Vein endothelial cell (primary cell): ENCODE measurements at places on chromosomes 5 and 9. TPM values are rescaled to one million over a fixed set of nuclear protein-coding genes. Genes with fewer than 3 reads are reported as not detected.

SOHLH1 gene
- total RNA-seq = not detected in 2 replicates

TICAM2 gene
- total RNA-seq = 0.65 and 1.4 TPM in 2 replicates

GZMA gene
- 0.33 TPM in 1 of 2 replicates, not detected in the other for total RNA-seq

TLR4 gene
- total RNA-seq = 92.9 and 207 TPM in 2 replicates

IL7R gene
- 3.6 and 4.3 TPM in 2 replicates for total RNA-seq

CDKN2B gene
- 9.1 and 16.0 TPM in 2 replicates for total RNA-seq

ABL1 gene
- total RNA-seq = 97.0 and 112 TPM in 2 replicates

SVEP1 gene
- total RNA-seq = 0.10 and 0.33 TPM in 2 replicates

GFRA3 gene
- 0.10 TPM in 1 of 2 replicates, not detected in the other for total RNA-seq

CD72 gene
- total RNA-seq = not detected in 2 replicates

CD180 gene
- total RNA-seq = not detected in 2 replicates

CCL19 gene
- not detected in 2 replicates for total RNA-seq

SEMA6A gene
- 5.4 and 9.5 TPM in 2 replicates for total RNA-seq

ADAMTS13 gene
- total RNA-seq = 0.48 and 0.98 TPM in 2 replicates

SOX30 gene
- total RNA-seq = not detected in 2 replicates

ST6GALNAC4 gene
- total RNA-seq = 75.8 and 85.3 TPM in 2 replicates

PHF24 gene
- not detected in 2 replicates for total RNA-seq

PRDM9 gene
- total RNA-seq = not detected in 2 replicates

IQGAP2 gene
- total RNA-seq = 1.1 and 2.3 TPM in 2 replicates

ALDH1A1 gene
- total RNA-seq = 188 and 196 TPM in 2 replicates

TXNDC8 gene
- total RNA-seq = not detected in 2 replicates
